ENCODE measurements at places on chromosomes 11 and 22.

DNA sequence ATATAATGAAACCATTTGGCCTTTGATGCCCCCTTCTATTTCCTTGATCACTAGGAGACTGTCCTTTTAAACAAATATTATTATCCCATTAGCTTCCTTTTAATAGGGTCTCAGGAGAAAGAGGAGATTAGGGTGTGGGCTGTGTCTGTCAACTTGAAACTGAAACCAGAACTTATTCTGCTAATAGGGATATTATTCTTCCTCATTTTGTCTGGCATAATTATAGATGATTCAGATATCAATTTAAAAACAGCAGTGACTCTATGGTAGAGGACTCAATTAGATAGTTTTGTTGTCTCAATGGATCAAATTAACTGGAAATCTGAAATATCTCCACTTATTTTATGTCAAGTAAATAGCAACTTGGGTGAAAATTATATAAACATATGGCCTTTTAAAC, 584.9 kb upstream of the CCDC90B start:
- no peak for DNase-seq

DNA sequence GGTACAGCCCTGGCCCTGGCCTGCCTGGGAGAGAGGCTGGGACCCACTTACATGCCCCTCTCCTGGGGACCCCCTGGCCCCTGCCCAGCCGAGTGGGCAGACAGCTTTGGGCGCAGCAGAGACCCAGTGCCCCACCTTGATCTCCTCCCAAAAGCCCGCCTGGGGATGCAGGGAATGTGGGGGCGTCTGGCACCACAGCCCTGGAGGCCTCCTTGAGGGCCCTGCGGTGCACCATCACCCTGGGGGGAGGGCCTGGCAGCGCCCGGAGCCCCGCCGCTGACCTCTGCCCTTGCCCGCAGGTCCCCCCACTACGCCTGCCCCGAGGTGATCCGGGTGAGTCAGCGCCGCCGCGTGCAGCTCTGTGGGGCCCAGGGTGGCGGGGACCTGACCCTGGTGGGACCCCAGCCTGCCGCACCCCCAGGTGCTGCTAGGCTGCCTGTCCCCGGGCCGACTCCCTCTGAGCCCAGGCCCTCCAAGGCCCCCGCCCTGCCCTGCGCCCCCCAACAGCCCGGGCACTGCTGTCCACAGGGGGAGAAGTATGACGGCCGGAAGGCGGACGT, 43.7 kb downstream of the MOB2 start:
- DNase-seq: no peak

GRCh38 chr11:102990145-102990544, 34.6 kb upstream of the MMP13 start:
- DNase-seq: no peak

DNA sequence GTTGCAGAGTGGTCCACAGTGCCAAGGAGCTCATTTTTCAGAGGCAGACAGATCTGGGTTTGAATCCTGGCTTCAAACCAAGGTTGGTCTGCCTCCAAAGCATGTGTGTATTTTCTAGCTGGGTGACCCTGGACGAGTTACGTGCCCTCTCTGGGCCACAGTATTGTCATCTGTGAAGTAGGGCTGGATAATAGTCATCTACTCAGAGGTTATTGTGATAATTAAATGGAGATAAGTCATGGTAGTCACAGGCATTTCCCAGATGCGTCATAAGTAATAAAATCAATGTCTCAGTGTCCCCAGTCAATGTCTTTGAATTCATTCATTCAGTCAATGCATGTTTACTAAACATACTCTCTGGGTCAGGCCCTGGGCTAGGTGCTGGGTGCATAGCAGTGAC, 8.6 kb downstream of the OMP start:
- no peak for DNase-seq

- no peak for DNase-seq
Measured at GRCh38 chr11:102119997-102120396, 9.8 kb downstream of the YAP1 start.

DNA sequence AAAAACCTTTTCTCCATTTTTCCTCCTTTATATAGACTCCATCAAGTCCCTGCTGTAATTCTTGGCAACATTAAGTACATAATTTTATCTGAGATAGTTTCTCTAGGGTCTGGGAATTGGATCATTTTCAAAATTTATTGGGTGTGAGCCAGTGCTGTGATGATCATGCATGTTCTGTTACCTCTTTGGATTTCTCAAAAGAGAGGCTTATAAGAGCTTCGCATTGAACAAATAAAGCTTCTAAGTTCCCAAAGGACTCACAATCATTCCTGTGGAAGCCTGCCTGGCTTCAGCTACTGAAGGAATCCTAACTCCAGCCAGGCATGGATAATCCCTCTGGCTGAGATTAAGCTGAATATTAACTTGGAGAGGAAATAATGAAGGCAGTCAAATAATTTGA, 208.5 kb downstream of the RAB38 start:
- DNase-seq: no peak

GRCh38 chr11:17734986-17735817, 621 bp downstream of the KCNC1 start:
- DNase-seq: peak; percentile 68

DNA sequence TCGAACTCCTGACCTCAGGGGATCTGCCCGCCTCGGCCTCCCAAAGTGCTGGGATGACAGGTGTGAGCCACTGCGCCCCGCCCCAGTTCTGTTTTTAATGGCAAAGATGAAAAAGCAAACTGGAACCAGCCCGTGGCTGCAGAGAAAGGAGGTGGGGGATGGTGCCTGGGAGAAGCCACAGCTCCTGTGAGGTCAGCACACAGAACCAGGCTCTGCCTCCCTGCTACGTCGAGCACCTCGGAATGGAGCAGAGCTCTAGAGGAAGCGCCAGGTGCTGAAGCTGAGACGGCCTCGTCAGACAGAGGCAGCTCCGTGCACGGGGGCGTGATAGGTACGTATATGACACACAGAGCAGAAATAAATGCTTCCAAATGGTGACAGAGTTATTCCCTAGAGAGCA, 8.5 kb downstream of the DRD4 start:
- no peak for DNase-seq

Data from K562 (cell line).